ENCODE measurements at places on chromosomes 7 and 10.

- no peak for DNase-seq
These were observed 256.4 kb downstream of the TRIL start for GRCh38 chr7:28701731-28702130.

DNA sequence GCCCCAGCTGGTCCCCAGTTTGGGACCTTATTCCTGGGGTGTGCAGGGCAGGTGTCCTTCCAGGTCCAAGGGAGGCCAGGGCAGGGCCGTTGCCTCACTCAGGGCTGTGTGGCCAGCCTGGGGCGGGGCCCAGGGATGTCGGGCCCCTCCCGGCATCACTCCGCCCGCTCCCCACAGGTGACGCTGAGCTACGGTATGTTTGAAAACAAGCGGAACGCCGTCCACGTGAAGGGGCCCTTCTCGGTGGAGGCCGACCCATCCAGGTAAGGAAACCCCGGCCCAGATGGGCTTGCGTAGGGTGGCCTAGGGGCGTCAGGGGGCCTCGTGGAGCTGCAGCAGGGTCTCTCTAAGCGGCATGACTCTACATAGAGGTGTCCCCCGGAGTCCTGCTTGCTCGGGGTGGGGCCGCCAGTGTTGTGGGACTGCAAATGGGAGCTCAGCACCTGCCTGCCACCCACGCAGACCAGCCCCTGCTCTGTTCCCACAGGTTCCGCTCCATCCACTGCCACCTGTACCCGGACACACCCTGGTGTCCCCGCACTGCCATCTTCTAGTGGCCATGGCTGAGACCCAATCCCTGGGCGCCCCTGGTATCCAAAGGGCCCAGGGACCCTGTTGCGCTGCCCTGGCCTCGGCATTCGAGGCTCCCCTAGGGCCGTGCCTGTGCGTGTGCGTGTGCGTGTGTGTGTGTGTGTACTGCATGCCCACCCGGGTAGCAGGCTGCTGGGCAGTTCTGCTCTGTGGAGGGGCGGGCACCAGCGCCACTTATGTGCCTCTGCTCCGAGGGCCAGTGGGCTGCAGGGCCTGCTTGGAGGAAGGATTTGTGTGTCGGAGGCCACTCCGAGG, 7.3 kb downstream of the LFNG start:
- DNase-seq: no peak

- no peak for DNase-seq
These were observed 4.6 kb downstream of the BHLHA15 start for GRCh38 chr7:98215561-98216495.

- peak; percentile 79 for DNase-seq
These were observed 627 bp downstream of the DUSP5 start for GRCh38 chr10:110498087-110498981.

GRCh38 chr7:98097042-98097645, 9.5 kb upstream of the LMTK2 start:
- DNase-seq: no peak

All from activated T-cell treated with anti-CD3 and anti-CD28 coated beads, Interleukin-2, amount 50 U/mL, for 72 hours (primary cell).